ENCODE measurements at places on chromosomes 7 and 10.

DNA sequence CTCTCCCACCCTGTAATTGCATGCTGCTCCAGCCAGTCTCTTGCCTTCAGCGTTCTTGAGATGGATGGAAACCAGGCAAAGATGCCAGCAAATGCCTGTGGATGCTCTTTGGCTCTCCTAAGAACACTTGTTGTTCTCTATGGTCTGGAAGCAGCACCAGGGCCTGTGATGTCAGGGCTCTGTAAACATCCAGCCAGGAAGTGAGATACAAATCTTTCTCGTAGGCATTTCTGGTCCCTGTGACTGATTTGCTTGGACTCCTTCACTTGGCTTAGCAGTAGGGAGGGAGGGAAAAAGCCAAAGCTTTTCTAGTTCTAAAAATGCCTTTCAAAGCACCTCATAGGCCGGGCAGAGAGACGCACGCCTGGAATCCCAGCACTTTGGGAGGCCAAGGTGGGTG is 201.3 kb downstream of the REEP3 start:
- no peak for DNase-seq

DNA sequence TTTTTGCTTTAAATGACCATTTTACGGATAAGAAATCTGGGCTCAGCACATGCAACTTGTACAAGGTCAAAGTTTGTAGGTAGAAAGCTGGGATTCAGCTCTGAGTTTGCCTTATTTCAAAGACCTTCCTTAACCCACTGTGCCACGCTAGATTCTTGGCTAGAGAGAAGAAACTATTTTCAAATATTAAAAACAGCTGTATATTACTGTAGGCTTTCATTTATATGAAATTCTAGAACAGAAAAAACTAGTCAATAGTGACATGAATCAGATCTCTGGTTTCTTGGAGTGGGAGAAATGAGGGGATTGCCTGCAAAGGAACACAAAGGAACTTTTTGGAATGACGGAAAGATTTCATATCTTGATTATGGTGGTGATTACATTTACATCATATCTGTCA is 53.0 kb upstream of the C1GALT1 start:
- DNase-seq, result no peak

GRCh38 chr7:34341326-34341725 is 316.7 kb upstream of the NPSR1 start:
- no peak for DNase-seq

GRCh38 chr10:121813857-121814256 is 114.0 kb downstream of the ATE1 start:
- DNase-seq, result no peak

GRCh38 chr7:108234971-108235450 is 104.8 kb upstream of the LAMB4 start:
- no peak for DNase-seq

GRCh38 chr7:128217030-128217805 is 23.9 kb upstream of the LEP start:
- DNase-seq, result no peak

DNA sequence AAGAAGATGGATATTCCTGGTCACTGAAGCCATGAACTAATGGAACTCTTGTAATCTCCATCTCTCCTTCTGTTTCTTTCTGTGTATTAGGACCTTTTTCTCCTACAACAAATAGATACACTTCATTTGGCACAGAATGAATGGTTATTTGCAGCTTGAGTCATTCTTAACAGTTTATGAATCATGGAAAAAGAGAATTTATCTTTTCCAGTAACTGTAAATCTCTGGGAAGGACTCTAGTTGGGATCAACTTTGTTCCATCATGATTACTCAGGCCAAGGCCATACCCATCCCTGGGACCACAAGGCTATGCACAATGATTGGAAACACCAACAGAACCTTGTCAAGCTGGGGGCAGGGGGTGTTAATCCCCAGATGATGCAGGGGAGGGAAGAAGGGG is 36.1 kb upstream of the MDFIC start:
- no peak for DNase-seq

GRCh38 chr10:132360766-132361447 is 28.9 kb downstream of the LRRC27 start:
- DNase-seq, result no peak

DNA sequence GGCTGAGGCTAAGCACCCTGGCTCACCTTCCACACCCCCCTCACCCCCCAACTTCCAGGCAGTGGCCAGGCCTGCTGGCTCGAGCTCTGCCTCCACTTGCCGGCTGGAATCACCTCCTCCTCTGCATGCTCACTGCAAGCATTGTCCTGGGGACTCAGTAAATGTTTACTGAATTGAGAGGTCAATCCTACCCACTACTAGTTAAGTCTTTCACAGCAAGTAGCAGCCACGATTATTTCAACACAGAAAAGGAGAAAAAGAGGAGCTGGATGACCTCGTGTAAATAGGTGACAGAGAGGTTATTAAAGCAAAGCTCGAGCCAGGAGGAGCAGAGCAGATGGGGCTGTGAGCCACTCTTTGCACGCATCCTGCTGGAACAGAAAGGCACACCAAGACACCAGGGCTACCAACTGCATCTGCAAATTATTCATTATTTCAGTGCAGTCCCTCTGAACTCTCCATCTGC is 32.1 kb downstream of the HIPK2 start:
- no peak for DNase-seq

All from cortex of kidney (tissue), 1 donor.